ENCODE measurements at places on chromosomes 12 and 14.

DNA sequence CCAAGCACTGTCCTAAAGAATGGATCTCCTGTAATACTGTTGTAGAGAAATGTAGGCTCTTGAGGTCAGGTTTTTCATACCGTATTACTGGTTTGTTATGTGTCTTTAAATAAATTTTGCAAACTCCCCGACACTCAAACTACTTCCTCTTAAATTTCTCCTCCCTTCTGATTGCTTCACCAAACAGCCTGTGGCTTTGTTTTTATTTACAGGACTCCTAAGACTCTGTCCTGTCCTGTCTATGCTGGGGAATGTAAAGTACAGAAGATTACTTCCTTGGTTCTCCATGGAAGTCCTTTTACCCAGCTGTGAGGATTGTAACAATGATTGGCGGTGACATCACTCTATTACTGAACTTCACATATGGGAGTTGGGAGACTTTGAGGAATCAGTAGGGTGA lies 873.5 kb downstream of the DIO2 start:
- DNase-seq: no peak

GRCh38 chr14:84250893-84251292 lies 1279.1 kb upstream of the FLRT2 start:
- DNase-seq: no peak

DNA sequence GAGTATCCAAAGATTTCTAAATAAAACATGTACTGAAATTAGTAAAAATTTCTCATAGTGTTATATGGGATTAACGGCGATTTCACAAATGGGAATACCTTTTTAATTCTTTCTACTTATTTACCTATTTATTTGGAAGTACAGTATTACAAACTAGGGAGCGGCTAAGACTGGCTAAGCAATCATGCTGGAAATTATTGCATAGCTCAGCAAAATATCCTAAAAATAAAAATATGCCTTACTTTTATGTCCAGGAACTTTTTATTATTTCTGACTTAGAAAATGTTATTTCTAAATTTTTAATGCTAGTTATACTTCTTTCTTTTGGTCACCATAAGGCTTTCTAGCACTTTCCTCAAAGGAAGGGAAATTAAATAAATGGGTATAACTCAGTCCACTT lies 36.5 kb upstream of the PTCSC3 start:
- no peak for DNase-seq

GRCh38 chr12:41576925-41577324 lies 388.8 kb downstream of the PDZRN4 start:
- DNase-seq: no peak

- no peak for DNase-seq
Measured at GRCh38 chr14:98578204-98578603, 693.8 kb downstream of the BCL11B start.

GRCh38 chr12:3152892-3153291 lies 75.7 kb downstream of the TSPAN9 start:
- no peak for DNase-seq
